Dermis microvascular lymphatic vessel endothelial cell (primary cell): ENCODE measurements at places on chromosomes 7 and 10.

GRCh38 chr10:103188853-103189252 is 4.2 kb downstream of the NT5C2 start:
- DNase-seq, result no peak

DNA sequence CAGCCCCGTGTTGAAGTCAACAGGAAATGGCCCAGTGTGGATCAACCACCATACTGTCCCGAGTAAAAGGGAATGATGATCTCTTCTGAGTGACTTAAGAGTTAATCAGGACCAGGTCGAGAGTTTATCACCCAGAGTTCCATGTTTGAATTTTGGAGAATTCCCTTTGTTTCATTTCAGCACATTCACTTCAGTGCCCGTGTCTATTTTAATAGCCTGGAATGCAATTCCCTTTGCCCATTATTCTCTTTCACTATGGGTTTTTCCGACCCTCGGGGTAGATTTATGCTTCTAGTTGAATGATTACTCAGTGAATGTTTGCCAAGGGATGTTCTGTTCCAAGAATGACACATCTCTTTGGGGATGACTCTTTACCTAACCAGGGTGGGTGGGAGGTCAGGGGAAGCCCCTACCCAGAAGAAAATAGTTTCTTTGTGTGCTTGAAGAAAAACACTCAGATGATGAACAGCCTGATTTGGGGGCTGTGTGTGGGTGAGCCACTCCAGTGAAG is 594.9 kb downstream of the INHBA start:
- peak; percentile 55 for DNase-seq

DNA sequence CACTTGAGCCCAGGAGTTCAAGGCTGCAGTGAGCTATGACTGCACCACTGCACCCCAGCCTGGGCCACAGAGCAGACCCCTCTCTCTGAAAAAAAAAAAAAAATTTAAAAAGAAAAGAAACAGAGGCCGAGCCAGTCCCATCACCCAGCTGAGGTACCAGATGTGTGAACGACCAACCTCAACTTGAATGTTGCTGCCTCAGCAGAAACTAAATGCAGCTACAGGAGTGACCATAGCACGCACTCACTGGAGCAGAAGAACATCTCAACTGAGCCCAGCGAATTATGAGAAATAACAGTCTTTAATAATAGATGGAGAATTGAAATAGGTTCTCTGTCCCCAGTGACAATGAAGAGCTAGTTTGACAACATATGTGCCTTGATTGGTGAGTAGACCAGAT is 53.1 kb upstream of the ST8SIA6 start:
- DNase-seq, result no peak

DNA sequence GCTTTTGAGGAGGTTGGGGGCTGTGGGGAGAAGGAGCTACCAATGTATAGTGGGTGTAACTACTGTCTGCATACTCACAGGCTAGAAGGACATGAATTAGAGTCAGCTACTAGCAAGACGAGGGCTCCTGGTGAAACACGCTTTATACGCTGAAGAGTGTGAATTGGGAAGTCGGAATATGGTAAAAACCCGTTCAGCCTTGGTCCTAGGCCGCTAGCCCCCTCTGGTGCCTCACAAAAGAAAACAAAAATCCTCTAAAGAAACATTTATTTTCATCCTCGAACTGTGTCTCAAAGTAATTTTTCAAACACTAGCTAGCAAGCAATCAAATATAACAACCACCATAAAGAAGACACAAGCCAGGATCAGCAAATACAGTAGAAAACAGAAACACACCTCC is 338.1 kb upstream of the SEMA3C start:
- DNase-seq, result no peak

DNA sequence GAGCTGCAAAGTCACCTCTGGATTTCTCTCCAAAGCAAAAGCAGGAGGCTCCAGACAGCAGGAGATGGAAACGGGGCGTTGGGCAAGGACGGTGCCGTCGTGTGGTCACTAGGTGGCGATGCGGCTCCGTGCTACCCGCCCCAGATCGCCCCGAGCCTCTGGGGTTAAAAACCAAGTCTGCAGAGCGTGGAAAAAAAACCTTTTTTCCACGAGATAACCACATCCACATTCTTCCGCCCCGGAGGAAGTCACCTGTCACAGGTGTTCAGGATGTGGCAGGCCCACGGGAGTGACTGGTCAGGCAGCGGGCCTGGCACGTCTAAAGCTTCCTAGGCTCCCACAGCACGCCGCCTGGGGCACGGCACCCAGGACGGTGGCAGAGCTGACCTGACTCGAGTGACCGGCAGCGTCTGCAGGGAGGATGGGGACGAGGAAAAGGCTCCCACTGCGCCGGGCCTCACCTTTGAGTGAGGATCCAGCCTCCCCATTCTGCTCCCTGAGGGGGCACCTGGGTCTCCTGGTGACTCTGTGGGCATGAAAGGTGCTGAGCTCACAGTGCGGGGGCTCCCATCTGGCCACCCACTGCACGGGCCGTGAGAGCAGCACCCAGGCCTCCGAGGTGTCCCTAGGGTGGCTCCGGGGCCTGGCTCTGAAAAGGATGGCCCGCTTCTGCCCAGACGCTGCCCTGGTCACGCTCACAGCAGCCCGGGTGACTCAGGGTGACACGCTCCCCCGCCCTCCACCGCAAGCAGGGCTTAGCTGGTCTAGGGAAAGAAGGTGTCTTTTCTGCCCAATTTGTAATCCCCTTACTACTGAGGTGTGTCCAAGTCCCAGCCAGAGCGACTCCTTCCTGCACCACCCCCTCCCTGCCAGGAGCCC is 71.3 kb upstream of the TNRC18 start:
- peak; percentile 68 for DNase-seq

DNA sequence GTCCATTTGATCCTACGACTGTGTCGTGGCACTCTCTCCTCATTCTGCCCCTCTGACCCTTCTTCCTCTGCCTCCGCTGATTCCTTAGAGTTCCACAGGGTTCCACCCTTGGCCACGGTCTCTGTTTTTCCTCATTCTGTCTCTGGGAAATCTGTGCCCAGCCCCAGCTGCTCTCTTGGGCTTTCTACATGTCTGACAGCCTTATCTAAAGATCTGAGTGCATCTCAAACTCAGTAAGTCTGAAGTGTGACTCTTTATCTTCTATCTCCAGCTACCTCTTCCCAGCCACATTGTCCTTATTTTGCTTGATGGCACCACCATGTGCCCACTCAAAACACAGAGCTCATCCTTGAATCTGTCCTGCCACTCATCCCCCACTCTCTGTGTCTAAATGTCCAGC is 62.1 kb upstream of the AQP1 start:
- no peak for DNase-seq

DNA sequence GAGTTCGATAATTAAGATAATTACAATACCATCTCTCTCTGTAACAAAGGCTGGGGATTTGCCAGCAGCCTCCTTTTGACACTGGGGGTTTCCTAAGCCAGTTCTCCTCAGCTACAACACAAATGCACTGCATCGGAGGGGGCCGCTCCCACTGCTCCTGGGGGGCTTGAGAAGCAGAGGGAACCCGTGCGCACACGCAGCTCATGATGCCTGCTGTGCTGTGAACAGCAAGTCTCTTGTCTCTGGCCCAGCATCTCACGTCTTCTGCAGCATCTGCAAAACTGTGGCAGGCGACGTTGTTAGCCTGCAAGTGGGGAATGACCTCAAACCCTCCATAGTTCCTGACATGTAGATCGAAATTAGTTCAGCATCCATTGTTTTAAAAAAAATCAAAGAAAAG is 5.5 kb downstream of the VIPR2 start:
- no peak for DNase-seq

DNA sequence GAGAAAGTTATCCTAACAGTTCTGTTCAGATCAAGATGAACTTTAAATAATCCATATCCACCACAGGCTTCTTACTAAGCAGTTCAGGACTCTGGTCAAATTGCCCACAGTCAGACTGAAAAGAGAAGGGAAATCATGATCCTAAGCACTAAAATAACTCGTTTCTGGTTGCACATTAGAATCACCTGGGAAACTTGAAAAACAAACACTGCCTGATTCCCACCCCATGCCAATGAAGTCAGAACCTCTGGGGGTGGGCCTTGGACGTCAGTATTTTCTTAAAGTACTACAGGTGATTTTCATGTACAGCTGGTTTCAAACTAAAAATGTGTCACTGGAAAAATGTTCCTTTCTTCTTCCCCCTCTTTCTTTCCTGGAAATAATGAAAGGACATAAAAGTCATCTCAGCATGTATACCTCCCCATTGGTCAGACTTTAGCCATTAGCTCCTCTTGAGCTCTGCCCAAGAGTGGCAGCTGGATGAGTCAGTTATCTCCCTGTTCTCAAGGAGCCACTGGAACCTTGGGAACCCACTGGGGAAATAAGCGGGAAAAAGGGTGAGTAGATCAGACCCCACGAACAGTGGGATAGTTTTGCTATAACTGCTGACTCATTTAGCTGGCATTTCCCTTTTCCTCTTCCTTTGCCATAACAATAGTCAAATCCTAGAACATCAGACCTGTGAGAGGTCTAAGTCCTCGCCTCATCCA is 75.3 kb upstream of the IL6 start:
- DNase-seq, result peak; percentile 96

DNA sequence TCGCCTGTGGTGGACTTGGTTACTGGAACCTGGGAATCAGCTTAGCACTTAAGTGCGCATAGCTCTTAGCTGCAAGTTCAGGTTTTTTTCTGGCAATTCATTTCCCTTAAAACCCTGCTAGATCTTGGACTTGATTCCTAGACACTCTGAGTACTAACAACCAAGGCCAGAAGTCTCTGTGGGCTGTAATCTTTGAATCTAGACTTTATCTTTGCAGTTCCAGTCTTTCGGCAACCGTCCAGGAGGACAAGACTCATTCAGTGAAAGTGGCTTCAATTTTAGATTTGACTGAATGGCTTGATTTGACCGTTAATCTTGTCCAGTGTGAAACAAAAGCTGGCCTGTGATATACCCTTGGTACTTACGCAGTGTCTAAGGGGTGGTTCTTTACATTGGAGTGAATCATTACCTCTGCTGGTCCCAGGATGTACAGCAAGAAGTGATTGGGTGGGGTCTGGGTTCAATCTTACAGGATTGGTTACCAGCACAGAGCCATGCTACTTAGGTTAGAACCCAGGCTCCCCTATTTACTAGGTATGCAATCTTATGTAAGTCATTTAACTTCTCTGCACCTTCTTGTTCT is 16.4 kb downstream of the PTTG1IP2 start:
- DNase-seq, result no peak

- peak; percentile 79 for DNase-seq
Measured at GRCh38 chr10:30434273-30435072, 489 bp downstream of the MAP3K8 start.
